ENCODE measurements at places on chromosomes 1 and 21.

- no peak for DNase-seq
Observed at GRCh38 chr1:33147997-33148314, 33.9 kb downstream of the TRIM62 start.

GRCh38 chr21:21028275-21028820 lies 30.1 kb downstream of the NCAM2 start:
- DNase-seq: no peak

DNA sequence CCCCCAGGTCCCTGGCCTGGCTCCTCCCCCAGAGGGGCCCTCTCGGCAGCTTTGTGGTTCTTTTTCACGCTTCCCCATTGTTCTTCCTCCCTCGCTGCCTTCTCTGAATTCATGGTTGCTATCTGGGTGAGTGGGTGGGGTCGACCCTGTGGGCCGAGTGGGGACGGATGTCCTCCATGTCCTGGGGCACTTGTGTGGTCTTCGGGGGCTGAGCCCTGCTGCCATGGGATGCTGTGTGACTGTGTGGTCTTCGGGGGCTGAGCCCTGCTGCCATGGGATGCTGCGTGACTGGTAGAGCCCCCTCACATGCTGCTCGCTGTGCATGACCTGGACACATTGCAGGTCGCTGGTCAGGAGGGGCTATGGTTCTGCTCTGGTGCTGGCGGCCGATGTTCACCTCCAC lies 21.6 kb upstream of the DIP2A start:
- DNase-seq: no peak

DNA sequence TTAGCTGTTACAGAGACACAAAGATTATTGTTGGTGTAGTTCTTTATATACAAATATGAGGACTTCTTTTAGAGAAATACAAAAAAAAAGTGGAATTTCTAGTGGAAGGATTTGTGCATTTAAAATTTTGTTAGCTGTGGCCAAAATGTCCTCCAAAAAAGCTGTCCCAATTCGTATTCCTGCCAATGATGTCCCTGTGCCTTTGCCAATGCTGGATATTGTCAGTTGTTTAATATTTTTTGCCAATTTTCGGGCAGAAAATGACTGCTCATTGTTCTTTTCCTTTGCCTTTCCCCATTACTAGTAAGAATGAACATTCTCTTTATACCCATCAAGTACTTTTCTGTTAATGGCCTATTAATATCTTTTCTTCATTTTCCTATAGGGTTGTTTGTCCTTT lies 110.0 kb upstream of the HOOK1 start:
- DNase-seq: no peak

GRCh38 chr1:117655220-117655577 lies 49.4 kb downstream of the TENT5C start:
- DNase-seq: no peak

DNA sequence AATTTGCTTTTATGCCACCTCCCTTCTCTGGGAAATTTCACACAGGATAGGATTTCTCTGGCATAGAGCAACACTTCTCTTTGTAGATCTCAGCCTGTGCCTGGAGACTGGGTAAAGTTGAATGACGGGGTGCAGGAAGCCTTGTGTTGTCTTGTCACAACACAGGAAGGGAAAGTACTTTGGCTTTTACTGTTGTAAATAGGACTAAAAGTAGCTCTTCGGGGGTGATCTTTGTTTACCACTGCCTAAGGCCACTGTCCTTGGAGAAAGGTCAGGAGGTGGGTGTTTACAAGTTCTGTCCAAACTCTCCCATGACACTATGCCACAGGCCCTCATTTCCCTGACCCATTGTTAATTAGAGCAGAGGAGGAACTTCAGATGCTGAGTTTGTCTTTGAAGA lies 139.7 kb downstream of the FGGY start:
- DNase-seq: no peak

DNA sequence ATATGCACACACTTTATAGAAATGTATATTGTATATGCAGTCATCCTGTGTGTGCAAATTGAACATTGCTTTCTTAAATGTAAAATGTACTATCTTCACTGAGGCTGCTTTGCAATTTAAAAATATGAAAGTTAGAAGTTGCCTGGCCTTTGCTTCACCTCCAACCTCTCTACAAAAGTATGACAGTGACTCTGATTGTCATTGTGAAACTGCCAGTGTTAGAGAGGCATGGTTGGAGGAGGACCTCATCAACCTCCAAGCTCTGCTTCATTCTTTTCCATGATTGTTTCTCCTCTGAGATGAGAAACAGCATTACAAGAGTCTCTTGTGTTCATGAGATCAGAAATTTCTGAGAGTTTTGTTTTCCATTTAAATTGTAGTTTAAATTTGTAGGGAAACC lies 185.5 kb downstream of the ZC3H11B start:
- DNase-seq: no peak

DNA sequence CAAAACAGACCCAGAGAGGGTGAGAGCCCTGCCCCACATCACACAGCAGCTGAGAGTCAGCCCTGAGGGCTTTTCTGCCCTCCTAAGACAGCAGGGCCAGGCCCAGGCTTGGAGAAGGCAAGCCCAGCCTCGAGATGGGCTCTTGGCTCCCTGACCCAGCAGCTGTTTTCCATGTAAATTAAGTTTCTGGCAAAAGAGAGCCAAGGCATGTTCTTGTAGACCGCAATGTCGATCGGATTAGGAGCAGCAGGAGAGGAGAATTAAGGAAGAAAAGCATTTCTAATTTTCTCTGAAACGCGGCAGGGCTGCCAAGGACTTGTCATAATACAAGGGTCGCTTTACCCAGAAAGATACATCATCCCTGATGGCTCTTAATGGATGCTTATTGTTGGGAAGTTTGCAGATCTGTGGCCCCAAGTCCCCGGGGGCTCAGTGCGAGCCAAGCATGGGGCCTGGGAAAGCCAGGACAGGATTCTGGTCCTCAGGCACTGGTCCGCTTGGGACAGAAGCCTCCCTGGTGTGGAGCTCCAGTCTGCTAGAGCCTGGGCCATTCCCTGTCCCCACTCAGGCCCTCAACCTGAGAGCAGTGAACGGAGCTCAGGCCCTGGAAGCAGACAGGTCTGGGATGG lies 62.8 kb downstream of the DMRTB1 start:
- DNase-seq: no peak

DNA sequence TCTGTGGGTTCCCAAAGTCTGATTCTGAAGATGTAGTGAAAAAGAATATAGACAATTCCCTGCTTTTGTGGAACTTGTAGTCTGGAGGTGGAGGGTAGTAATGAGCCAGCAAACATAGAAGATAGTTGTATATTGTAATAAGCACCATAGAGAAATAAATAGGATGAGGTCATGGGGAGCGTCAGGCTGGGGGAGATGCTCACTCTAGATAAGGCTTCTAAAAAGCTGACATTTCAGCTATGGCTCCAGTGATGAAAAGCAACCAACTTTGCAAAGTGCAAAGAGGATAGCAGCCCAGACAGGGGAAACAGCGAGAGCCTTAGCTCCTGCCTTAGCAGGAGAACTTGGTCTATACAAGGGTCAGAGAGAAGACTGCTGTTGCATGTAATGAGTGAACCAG lies 98.0 kb upstream of the RALGPS2 start:
- no peak for DNase-seq

- no peak for DNase-seq
Observed at GRCh38 chr1:1136547-1137230, 20.8 kb upstream of the C1orf159 start.

DNA sequence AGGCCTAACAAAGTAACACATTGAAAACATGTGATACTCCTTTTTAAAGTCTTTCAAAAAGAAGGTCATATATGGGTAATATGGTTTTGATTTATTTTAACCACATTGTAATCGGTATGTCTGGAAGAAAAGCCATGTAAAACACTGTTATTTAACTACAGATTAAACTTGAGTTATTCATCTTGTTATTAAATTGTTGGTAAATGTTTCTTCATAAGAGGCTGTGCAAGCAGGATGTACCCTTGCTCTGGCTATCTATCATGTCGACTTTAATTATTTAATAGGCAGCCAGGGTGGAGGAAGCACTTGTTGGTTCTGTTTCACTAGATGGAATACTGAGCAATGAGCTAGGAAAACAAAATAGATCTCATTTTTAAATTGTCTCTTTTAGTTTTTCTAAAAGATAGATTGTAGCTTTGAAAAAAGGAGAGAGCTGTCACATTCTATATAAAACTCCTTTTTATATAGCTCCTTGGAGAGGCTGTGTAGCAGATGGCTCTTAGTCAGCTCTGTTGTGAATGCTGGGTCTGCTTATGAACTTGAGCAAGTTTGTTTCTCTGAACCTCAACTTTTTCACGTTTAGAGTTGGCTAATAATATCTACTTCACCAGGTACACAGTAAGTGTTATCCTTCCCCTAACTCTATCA lies 39.5 kb downstream of the LRRC8B start:
- no peak for DNase-seq

GRCh38 chr21:46425571-46425970 lies 33.1 kb upstream of the DIP2A start:
- DNase-seq: peak; percentile 93

DNA sequence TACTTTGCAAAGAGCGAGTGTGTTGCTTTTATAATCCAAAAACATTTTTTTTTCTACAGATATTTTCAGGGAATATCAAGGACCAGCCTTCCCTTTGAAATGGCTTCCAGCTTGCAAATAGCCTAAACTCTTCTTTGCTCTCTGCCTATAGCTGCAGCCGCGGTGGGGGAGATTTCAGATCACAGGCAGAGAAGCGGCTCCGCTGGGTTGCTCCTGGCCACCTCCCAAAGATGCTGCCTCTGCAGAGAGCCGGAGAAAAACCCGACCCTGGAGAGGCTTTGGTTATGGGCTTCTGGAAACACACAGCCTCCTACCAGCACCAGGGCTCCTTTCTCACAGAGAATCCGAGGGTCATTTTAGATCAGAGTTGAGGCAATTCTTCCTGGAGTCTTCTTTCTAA lies 18.6 kb upstream of the PAX7 start:
- DNase-seq: no peak

DNA sequence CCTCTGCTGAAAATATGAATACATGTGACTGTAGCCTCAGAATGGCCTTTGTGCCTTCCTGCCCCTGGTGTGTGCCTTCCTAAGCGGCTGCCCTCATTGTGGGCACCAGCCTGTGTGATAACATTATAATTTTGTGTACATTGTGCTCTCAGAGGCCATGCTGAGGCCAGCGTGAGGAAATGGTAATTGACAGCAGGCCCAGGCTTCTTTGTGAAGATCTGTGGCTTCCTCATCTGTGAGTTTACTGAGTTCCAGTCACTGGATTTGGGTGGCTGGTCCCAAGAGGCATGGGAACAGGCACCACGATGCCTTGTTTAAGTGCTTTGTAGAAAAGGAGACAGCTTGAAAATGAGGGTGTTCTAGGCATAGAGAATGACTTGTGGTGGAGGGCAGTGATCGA lies 389.3 kb downstream of the OMA1 start:
- DNase-seq: no peak

DNA sequence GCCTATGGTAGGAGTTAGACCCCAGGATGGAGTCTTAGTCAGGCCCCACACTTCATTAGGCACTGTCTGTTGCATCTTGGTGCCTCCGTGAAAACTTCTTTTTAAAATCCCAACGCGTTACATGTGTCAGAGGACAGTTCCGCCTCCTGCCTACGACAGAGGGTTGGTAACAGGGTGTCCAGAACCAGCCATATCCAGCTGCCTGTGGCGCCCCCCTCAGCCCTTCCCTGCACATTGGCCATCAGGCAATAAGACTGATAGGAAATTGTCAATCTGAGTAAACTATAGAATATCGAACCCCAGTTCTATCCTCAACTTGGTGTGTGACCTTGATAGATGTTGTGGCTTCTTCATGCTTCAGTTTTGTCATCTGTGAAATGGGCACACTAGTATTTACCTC lies 108.6 kb upstream of the CSF3R start:
- no peak for DNase-seq

- peak; percentile 18 for DNase-seq
Observed at GRCh38 chr1:40532844-40533424, 1.5 kb downstream of the ZNF684 start.

DNA sequence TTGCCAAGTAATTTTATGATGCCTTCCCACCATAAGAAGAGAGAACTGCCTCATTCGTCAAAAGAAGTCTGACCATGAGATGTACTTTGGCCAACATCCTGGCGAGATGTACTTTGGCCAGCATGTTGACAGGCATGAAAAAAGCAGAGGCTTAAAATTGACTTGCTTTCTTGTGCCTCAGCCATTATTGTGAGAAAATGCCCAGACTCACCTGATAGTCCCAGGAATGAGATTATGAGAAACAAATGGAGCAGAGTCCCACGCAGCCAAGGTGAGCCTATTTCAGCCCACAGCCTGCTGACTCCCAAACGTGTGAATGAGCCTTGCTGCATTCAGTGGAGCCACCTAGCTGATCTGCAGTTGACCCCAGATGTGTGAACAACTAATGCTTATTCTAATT lies 43.5 kb upstream of the ZNF644 start:
- DNase-seq: no peak

- no peak for DNase-seq
Observed at GRCh38 chr21:39353295-39353694, 4.4 kb upstream of the HMGN1 start.

GRCh38 chr1:77227381-77227780 lies 8.2 kb upstream of the PIGK start:
- no peak for DNase-seq

DNA sequence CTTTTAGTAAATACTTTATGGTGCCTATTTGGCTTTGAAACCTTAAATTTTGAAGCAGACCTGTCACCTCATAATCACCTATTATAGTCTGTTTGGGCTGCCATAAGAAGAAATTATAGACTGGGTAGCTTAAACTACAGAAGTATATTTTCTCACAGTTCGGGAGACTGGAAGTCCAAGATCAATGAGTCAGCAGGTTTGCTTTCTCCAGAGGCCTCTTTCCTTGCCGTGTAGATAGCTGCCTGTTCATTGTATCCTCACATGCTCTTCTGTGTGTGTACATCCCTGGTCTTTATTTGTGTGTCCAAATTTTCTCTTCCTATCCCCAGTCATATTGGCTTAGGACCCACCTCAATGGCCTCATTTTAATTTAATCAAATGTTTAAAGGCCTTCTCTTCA lies 518.2 kb downstream of the ADGRL2 start:
- DNase-seq: no peak

GRCh38 chr1:53376041-53376461 lies 48.2 kb upstream of the LRP8 start:
- no peak for DNase-seq

DNA sequence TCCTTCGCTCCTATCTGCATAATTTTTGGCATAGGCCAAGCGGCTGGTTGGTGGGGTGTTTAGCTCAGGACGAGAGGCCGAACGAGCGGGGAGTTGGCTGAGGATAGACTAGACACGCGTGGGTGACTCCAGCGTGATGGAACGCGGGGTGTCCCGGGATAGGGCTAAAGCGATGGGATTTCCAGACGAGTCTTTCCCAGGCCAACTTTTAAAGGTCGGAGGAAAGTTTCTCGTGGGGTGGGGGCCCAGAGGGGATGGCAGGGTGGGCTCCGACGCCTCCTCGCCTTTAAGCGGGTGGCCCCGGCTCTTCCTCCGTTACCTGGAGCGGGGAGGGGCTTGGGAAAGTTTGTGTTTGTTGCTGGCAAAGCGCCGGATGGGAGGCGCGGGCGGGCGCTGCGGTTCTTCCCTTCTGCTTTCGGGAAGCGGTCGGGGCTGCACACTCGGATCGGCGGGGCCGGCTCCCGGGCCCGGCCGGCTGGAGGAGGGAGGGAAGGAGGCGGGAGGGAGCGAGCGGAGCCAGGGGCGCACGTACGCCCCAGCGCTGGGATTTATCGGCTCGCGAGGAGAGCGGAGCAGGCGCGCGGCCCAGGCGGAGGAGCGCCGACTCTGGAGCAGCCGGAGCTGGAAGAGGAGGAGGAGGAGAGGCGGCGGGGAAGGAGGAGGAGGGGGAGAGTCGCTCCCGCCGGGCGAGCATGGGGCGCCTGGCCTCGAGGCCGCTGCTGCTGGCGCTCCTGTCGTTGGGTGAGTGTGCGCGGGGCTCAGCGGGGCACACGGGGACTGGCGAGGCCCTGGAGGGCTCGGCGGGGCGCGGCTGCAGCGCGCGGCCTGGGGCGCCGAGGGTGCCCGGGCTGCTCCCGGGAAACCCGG lies at the start of gene PTGFRN:
PTGFRN (plus strand) TSS at position 405 of the 867 bp plus-strand sequence; CDS start at position 693, 288 bp downstream.
- DNase-seq: peak; percentile 13
